ENCODE measurements at places on chromosomes 4 and X.

- no peak for DNase-seq
Observed at GRCh38 chr4:134078230-134078914, 123.2 kb downstream of the PABPC4L start.

GRCh38 chrX:110004215-110004614, 1.3 kb downstream of the TMEM164 start:
- DNase-seq: no peak

GRCh38 chr4:134735901-134736300, 534.3 kb upstream of the PABPC4L start:
- DNase-seq: no peak

DNA sequence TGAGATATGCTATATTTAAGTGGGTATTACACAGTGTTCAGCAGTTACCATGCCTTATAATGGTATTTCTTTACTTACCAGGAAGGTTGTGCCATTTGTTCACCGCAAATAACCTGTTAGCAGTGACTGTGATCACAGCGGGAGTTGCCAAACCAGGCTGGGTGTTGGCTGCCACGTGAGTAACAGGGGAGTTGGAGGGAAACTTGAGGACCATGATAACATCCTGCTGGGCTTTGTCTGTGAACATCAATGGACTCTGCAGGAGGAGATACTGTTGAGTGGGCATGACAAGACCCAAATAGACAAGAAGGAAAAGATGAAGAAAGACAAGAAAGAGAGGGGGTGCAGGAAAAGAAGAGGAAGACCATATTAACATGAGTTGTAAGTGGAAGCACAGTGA, 242.9 kb downstream of the DCLK2 start:
- DNase-seq: no peak

- DNase-seq: no peak
Observed at GRCh38 chr4:128525992-128526630, 238.5 kb upstream of the PGRMC2 start.
